Esophagus squamous epithelium (tissue), 5 donors: ENCODE measurements at places on chromosomes 3 and 15.

- no peak for DNase-seq
Measured at GRCh38 chr3:49377483-49377882, 19.3 kb upstream of the GPX1 start.

GRCh38 chr3:51940648-51941462, 849 bp downstream of the RRP9 start:
- DNase-seq, result no peak

- no peak for DNase-seq
Measured at GRCh38 chr3:58190882-58191281, 19.9 kb downstream of the DNASE1L3 start.

GRCh38 chr15:100060276-100060926, 281.4 kb downstream of the ADAMTS17 start:
- no peak for DNase-seq

- DNase-seq, result no peak
Measured at GRCh38 chr3:56467108-56467507, 1.2 kb downstream of the ERC2 start.

GRCh38 chr3:8183627-8184026, 318.0 kb upstream of the LMCD1 start:
- DNase-seq, result no peak

DNA sequence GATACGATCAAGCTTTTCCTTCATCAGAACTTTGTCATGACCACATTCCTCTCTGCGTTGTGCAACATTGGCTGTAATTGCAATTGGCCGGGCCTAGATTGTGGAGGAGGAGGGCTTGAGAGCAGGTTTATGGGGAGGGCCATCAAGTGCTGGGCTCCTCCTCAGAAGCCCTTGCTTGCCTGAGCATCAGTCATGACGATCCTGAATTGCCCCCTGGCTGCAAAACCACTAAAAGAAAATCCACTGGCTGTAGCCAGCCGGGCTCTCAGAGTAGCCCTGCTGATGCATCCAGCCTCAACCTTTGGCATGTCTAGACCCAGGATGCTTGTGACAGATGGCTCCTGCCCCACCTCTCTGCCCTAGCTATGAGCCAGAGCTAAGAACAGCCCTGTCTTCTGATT, 13.4 kb upstream of the TRH start:
- DNase-seq, result no peak

DNA sequence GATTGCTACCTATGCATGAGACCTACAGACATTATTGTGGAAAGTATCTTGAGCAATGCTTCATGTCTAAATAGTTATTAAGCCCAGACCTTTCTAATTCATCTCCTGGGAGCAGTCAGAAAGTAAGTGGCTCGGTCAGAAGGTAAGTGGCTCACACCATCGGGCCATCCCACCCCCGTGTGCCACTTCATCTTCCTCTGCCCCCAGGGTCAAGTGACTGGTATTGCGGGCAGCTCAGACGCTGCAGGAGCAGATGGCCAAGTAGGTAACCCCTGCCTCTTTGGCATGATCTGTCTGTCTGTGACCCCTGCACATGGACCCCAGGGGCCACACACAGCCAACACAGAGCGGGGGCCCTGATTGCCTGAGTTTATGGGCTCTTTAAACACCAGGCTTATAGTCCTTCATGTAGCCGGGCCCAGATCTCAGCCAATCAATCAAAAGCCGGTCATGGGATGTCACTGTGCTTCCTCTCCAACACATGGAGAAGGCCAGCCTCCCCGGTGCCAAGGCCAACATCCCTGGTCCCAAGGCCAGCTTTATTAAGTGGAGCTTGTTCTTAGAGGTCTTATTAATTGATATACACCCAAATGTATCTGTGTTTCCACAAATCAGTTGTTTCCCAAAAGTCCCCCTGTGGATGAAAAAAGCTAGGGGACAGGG, 42.9 kb downstream of the LARP6 start:
- no peak for DNase-seq

- no peak for DNase-seq
Measured at GRCh38 chr15:85010386-85011159, 28.9 kb downstream of the PDE8A start.

DNA sequence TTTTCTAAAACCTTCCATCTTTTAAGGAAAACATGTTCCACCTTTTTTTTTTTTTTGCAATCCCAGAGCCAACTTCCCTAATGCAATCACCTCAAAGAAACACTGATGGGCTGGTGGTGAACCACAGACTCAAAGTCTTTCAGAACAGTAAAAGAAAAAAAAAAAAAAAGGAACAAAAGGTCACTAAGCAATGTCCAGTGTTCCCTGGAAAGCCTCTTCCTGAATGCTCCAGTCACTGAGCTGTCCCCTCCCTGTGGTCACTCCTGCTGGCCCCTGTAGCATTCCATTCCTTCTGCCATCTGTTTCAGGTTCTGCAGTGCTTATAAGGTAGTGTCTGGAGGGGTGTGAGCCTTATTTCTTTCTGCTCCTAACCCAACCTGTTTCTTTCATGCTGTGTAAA, 53.3 kb downstream of the AAGAB start:
- DNase-seq, result no peak

DNA sequence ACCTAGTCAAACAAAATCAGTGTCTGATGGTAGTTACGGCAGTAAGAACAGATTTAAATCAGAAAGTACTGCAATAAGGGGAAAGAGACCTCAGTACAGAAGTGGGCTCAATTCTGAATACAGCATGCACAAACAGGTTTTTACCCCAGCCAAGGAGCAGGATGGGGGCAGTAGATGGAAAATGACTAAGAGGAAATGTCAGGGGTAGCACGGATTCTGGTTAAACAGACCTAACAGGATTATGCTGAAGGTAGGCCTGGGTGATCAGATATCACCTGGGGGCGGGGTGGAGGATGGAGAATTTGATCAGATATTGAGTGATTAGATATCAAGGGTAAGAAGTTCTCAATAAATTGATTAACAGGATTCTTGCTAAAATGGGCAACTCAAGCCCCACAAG, 19.0 kb downstream of the MESD start:
- DNase-seq, result no peak

DNA sequence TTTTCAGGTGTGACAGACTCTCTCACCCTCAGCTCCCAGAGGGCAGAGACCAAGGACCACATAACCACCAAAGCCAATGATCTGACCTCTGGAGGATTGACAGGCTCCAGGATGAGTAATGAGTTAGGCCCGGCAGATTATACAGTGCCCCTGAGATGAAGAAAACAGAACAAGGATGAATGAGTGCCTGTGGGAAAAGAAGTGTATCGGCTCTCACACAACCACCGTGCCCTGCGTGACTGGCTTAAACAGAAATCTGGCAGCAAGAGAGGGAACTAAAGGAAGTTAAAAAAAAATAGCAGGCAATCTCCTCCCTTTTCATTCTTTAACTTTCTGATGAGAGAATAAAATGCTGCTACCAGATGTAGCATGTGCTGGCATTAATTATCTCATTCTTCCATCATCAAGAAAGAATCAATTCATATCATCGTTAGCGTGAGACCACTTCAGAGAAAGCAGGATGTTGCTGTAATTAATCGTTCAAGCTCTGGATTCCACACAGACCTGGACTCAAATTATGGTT, 227.5 kb upstream of the COL8A1 start:
- no peak for DNase-seq

DNA sequence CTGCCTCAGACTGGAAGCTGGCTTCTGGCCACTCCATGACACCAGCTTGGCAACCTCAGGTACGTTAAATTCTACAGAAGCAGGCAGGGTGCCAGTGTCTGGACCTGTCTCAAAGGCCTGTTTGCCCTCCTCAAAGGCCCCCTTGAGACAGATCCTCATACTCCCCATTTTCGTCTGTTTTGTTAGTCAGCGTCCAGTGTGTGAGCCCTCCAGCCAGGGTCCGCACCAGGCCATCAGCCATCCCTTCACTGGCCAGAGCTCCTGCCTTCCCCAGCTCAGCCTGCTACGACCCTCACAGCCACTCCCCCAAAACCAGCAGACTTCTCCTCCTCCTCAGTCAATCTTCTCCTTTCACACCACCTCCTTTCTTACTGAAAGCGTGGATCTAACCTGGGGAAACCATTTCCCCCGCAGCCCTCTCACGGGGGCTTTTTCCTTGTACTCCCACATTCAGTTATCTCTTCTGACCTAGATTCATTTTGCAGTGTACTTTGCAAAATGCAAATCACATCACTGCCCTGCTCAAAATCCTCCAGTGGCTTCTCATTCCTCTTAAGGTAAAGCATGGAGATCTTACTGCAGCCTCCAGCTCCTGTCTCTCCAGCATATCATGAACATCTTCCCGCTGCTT, 66.1 kb upstream of the CTDSPL start:
- no peak for DNase-seq

DNA sequence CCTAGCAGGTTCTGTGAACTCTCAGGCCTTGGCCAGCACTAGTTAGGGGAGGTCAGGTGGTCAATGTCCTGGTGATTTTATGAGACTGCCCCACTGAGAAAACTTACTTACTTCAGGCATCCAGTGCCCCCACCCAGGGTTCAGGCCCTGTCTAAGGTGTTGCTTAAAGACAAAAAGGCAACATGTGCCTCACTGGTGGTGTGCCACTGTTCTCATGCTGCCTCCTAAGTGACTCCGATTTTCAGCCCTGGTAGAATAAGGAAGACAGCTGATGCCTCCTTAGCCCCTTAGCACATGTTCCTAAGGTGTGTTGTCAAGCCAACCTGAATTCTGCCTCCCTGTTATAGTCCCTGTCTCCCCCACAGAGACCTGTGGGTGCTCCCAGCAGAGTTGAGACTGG, 5.3 kb downstream of the RBM15B start:
- DNase-seq, result no peak

DNA sequence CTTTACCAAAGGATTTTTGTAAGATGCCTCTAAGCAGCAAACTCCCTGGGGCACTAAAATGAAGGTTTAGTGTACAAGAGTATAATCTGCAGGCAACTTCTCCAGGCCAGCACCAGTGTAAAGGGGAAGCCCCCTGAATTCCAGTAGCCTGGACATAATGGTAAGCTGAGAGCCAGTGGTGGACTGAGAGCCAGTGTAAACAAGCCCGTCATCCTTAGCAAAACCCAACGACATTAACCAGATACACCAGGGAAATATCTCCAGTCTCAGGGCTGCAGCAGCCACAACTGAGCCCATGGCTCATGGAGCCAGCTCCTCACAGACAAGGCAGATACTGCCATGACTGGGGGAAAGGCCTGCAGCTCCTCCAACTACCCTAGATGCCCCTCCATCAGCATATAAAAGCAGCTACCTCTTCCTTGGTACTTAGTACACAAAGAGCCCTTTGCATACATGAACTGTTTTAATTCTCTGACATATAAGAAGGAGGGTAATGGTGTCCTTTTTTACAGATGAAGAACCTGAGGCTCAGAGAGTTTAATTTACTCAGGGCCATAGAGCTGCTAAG, 21.7 kb downstream of the PARP16 start:
- DNase-seq, result no peak

- no peak for DNase-seq
Measured at GRCh38 chr3:69590111-69590510, 149.2 kb upstream of the MITF start.

DNA sequence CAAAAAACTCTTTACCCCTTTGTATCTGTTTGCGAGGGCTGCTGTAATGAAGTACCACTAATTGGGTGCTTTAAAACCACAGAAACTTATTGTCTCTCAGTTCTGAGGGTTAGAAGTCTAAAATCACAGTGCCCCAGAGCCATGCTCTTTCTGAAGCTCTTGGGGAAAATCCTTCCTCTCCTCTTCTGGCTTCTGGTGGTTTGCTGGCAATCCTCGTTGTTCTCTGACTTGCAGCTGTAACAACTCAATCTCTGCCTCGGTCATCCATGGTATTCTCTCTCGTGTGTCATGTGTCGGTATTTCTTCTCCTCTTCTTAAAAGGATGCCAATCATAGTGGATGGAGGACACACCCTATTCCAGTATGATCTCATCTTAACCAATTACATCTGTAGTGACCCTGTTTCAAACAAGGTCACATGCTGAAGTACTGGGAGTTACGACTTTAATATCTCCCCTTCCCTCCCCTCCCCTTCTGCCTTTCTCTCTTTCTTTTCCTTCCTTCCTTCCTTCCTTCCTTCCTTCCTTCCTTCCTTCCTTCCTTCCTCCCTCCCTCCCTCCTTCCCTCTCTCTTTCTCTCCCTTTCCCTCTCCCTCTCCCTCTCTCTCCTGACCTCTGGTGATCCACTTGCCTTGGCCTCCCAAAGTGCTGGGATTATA, 6.5 kb upstream of the ARL8B start:
- DNase-seq, result no peak

DNA sequence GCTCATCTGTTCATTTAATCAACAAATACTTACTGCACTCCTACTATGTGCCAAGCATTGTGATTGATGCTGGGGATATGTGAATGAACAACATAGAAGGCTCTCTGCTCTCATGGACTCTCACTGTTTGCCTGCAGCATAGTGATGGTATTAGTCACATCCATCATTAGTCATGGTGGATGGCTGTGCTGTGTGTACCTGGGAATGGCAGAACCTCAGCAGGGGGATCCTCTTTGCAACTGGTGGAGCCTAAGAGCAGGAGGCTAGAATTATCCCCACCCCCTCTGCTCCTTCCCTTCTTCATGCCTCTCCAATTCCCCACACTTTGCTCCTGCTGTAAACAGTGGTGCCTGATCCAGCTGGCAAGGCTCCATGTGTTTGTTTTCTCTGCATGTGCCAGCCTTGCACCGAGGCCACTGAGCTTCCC, 20.5 kb downstream of the BOC start:
- no peak for DNase-seq

GRCh38 chr3:25350725-25351114, 77.3 kb upstream of the RARB start:
- DNase-seq, result no peak

DNA sequence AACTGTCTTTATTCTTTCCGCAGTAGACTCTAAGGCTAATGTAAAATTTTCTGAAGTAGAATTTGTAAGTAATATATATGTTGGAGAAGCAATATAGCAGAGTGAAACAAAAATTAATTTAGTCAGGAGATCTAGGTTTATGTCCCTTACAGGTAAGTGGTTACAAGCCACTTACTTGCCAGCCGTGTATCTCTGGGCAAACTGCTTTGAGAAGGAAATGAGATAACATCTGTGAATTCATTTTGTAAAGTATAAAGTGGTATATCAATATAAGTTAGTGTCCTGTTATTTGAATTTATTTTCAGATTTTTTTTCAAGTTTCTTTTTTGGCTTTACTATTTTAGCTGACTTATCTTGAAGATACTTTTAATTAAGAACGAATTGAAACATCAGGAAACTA, 5.5 kb downstream of the DAZL start:
- no peak for DNase-seq

GRCh38 chr3:146345900-146346299, 95.0 kb upstream of the PLSCR4 start:
- DNase-seq, result no peak
